ENCODE measurements at places on chromosomes 6 and 20.

GRCh38 chr20:1134355-1134754 lies 16.0 kb downstream of the PSMF1 start:
- no peak for DNase-seq

DNA sequence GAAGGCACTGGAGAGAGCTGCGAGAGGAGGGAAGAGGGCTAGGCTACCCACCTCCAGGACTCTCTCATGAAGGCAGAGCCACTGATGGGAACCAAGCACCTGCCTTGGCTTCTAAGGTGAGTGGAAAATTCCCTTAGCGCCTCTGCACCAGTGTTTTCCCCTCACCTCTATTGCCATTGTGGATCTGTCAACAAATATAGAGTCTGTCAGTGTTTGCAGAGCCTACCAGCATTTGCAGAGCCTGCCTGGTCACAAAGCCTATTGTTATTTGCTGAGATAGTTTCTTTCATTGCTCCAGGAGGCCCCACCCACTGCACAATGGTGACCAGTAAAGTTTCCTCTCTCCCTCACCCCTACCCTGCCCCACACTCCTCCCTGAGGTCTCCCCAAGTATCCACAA lies 141.9 kb downstream of the MRPL14 start:
- no peak for DNase-seq

- no peak for DNase-seq
Measured at GRCh38 chr6:151514000-151514730, 20.3 kb downstream of the CCDC170 start.

GRCh38 chr20:57695940-57696339 lies 13.9 kb downstream of the PMEPA1 start:
- DNase-seq: no peak

- DNase-seq: no peak
Measured at GRCh38 chr6:89950879-89951391, 56.7 kb downstream of the GJA10 start.

GRCh38 chr20:8356806-8357205 lies 224.7 kb downstream of the PLCB1 start:
- DNase-seq: no peak

DNA sequence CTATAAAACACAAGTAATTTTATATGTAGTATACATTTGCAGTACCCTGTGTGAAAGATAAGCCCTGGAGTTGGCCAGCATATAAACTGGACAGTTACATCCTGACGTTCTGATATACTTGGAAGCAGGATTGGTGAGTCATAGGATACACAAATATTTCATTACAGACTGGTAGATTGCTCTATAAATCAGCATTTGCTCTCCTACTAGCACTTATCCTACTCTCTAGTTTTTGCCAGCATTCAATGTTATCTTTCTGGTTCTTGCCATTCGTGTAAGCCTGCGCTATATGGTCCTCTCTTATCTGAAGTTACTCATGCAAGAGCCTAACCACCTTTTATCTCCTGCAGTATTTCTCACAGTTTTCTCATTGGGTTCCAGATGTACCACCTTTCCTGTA lies 680.2 kb upstream of the MMS22L start:
- no peak for DNase-seq

DNA sequence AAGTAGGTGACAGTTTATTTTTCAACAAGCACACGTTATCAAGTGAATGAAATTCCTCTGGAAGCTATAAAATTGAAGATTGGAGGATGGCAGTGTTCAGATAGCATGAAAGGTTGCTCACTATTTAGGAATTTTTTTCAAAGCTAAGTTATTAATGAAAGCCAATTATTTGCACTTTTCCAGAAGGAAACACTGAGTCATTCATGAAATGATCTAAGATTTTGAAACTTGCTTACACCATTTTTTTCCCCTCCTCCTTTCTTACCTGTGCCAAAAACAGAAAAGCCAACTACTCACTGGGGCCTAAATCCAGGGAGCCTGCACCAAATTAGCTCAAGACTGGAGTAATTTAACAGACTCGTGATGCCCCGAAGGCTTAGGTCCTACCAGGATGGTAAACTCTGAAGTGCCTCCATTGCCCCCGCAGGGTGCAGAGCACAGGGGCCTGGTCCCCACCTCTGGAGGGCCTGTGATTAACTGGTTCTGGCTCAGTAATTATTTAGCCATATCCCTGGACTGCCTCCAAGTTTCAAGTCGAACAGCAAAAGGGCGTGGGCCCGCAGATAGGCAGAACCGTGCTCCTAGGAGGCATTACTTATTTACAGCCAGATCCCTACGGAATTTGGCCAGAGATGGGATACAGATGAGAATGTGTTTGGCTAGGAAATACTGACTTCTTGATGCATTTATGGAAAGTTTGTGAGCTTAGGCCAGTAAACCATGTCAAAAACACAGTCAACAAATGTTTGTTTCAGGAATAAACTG lies 28.0 kb upstream of the ZNF217 start:
- peak; percentile 64 for DNase-seq

GRCh38 chr6:17178326-17178725 lies 76.5 kb downstream of the STMND1 start:
- no peak for DNase-seq

- no peak for DNase-seq
Measured at GRCh38 chr20:58570204-58570859, 55.1 kb upstream of the APCDD1L start.

DNA sequence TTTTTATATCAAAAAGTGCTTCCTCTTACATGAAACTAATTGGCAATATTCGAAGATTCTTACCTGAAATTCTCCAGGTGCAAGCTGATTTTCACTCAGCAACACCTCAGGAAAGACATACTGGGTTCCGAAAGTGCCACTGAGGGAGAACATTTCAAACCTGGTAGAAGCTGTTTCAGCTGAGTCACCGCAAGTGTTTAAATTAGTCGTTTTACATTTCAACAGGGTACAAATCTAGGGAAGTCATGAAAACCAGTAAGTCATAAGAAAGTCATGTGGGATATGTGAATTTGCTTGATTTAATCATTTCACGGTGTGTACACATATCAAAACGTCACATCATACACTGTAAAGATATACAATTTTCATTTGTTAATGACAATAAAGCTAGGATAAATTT lies 25.3 kb upstream of the TAAR1 start:
- no peak for DNase-seq

DNA sequence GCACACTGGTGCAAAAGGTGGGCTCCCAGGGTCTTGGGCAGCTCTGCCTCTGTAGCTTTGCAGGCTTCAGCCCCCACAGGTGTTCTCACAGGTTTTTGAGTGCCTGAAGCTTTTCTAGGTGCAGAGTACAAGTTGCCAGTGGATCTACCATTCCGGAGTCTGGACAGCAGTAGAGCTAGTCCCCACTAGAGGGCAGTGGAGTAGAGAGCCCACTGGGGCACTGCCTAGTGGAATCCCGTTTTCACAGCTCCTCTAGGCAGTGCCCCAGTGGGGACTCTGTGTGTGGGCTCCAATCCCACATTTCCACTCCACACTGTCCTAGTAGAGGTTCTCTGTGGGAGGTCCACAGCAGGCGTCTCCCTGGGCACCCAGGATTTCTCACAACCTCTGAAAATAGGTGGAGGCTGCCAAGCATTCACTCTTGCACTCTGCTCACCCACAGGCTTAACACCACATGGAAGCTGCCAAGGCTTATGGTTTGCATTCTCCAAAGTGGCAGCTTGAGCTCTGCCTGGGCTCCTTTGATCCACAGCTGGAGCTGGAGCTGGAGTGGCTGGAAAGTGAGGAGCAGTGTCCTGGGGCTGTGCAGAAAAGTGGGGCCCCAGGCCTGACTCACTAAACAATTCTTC lies 86.3 kb upstream of the PROKR2 start:
- no peak for DNase-seq

Measured in left lobe of liver (tissue), 2 donors.